Activated T-cell treated with anti-CD3 and anti-CD28 coated beads, Interleukin-2, amount 50 U/mL, for 72 hours (primary cell): ENCODE measurements at places on chromosomes 7 and 10. TPM values are rescaled to one million over a fixed set of nuclear protein-coding genes. Genes with fewer than 3 reads are reported as not detected.

The PPP1R3C gene
- 0.12 TPM for total RNA-seq

The GARS1 gene
- 609 TPM for total RNA-seq

The MBL2 gene
- total RNA-seq, result not detected

The LGI1 gene
- total RNA-seq, result not detected

The CYP3A7 gene
- total RNA-seq, result not detected

The TUBAL3 gene
- total RNA-seq, result not detected

The LRRC61 gene
- total RNA-seq, result 37.3 TPM

The LRRC18 gene
- not detected for total RNA-seq

The GNGT1 gene
- total RNA-seq, result not detected

The CFAP58 gene
- 1.1 TPM for total RNA-seq

The LLCFC1 gene
- total RNA-seq, result not detected

The IRF5 gene
- 30.3 TPM for total RNA-seq

The CAV1 gene
- total RNA-seq, result 0.25 TPM
